ENCODE measurements at places on chromosomes 2 and 18.

DNA sequence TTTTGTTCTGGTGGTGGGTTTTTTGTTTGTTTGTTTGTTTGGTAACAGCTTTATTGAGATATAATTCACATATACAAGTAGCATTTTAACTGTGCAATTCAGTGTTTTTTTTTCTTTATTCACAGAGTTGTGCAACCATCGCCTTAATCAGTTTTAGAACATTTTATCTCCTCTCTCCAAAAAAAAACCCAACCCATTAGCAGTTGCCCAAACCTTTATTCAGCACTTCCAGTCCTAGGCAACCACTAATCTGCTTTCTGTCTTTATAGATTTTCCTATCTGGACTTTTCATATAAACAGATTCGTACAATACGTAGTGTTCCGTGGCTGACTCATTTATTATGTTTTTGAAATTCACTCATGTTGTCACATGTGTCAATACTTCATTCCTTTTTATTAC is 38.7 kb downstream of the CCDC138 start:
- no peak for DNase-seq

GRCh38 chr2:127810156-127810618 is 784 bp downstream of the WDR33 start:
- peak; percentile 64 for DNase-seq

- no peak for DNase-seq
Observed at GRCh38 chr2:153197402-153198386, 280.9 kb downstream of the RPRM start.

DNA sequence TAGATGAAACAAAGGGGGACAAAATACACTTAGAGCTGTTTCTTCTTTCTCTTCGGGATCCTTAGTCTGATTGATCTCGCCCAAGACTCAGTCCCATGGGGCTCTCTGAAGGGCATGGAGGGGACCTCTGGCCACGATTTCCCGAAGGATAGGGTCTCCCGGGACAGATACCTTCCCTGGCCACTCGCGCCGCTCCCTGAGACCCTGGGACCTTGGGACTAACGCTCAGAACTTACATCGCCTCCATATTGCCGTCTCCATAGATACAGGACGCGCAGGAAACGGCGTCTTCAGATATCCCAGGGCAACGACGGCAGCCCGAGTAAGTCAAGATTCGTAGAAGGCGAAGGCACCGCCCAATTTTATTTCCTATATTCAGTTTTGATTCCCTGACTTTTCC is at the start of gene CFAP65:
Gene CFAP65, minus strand, starts transcription at position 265 of the 400 bp plus-strand sequence. CDS start 2,468 bp downstream, outside the sequence.
- no peak for DNase-seq

DNA sequence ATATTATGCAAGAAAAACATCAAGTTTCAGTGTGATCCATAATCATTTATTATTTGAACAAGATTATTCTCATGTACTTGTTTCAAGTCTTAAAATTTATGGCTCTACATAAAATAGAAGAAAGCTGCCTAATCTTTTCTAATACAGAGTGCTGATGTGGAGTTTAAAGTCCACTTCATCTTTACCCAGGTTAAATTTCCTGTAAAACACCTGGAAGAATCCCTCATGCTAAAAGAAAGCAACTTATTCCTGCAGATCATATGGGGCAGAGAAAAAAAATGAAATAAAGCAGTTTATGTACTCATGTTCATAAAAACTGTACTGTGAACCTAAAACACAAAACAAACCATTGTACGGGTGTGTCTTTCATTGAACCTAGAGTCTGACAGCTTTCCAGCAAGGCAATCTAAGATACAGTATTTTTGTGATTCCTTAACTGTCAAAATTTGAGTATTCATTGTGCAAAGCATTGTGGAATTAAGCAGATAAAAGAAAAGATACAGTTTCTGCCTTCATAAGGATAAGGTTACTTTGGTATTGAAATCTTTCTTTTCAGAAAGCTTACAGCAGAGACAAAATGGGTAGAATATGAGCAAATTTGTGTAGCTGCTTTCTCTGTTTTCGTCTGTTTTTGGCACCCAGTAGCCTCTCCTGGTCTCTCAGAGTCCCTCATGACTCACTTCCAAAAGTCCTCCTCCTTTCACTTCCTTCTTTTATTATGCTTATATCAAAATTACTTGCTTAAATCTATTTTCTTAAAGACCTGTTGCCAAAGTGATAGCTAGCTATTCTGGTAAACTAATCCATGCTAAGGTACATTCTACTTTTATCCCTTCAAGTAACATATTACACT is 26.9 kb upstream of the GLS start:
- no peak for DNase-seq

GRCh38 chr2:172836347-172836821 is 100.7 kb downstream of the RAPGEF4 start:
- DNase-seq: peak; percentile 42

DNA sequence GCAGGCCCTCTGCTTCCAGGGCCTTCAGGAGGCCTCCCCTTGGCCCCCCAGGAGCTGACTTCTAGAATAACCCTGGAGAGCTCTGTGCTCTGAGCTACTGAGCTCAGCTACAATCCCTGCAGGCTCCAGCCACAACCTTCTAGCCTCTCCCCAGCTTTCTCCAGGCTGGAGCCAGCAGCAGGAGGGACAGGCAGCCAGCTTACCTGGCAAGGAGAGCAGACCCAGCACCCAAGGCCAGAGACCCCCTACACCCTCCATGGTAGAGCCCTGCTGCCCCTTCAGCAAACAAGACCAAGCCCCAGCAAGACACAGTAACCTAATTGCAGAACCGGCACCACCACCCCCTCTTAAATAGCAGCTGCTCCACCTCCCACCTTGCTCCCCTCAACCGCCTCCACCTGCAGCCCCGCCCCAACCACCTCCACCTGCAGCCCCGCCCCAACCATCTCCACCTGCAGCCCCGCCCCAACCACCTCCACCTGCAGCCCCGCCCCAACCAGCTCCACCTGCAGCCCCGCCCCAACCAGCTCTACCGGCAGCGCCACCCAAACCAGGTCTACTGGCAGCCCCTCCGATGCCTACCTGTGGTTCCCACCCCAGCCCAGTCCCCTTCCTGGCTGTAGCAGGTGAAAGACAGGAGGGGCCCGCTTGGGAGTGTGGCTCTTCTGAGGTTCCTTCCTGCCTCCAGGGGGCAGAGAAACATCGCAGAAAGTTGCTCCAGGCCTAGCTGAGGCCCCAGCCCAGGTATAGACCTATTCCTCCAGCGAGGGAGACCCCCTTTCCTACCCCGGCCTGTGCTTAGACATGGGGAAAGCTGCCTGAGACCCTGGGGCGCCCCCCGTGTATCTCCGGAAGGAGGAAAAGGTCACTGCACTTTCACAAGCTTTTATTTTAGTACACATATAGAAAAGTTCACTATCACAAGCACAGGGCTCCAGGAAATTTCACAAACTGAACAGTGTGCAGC is at the start of gene ASTL:
Gene ASTL, minus strand, starts transcription at position 324 of the 967 bp plus-strand sequence. Its CDS starts 66 bp downstream, at position 258.
- DNase-seq: peak; percentile 92

Measured in HT-29 (cell line).